ENCODE measurements at places on chromosomes 6 and 20.

DNA sequence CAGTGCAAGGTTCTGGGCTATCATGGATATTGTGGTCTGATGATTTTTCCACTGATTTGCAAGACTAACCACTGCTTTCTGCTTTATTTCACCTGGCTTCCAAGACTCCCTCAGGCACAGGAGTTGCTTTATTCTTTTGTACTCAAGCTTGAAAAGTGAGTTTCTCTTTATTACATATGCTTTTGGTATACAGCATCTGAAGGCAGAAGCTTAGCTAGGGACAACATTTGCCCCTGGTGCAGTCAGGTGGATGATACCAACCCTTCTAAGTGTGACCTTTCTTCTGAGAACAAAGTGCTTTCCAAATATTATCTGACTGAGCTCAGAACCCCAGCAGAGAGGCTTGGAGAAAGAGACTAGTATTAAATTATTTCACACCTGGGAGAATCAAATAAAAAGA is 94.0 kb upstream of the PHACTR1 start:
- DNase-seq, result no peak

DNA sequence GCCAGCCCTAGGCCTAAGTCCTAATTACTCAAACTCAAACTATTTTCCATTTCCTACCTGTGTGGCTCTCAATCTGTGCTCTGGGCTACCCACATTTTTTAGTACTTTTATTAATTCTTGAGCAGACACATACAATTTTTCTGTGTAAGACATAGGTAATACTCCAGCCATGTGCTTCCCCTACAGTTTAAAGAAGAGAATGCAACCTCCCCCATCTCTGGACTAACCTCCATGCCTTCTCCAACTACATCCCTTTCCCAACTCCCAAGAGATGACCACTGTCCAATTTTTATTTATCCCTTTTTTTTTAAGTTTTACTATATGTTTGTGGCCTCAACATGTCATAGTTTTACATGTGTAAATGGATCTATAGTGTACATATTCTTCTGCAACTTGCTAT is 5.8 kb downstream of the HMGN4 start:
- DNase-seq, result no peak

DNA sequence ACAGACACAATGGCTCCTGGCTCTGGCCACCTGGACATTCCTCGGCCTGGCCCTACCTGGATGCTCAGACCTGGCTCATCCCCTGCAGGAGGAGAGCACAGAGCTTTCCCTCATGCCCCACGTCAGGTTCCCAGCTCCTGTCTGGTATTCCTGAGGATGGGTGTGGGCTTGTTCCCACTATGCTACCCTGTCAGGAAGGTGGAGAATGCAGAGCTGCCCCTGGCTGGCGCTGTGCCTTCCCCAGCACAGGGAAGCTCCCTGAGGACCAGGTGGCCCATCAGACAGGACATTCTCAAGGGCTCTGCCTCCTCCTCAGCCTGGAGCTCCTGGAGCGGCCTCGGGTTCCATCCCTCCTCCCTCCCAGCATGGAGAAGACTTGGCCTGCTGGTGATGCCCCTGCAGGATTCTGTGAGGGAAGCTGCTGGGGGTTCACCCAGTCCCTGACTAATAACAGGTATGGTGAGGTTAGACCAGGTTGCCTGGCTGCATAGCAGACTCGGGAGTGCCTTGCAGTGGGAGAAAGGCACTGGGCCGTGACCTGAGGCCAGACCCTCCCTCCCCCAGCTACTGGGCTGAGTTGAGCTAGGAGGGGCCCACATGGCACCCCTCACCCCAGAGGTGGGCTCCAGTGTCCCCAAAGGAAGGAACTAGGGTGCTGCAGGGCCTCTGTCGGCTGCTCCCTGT is 156.0 kb upstream of the MLN start:
- DNase-seq, result no peak

DNA sequence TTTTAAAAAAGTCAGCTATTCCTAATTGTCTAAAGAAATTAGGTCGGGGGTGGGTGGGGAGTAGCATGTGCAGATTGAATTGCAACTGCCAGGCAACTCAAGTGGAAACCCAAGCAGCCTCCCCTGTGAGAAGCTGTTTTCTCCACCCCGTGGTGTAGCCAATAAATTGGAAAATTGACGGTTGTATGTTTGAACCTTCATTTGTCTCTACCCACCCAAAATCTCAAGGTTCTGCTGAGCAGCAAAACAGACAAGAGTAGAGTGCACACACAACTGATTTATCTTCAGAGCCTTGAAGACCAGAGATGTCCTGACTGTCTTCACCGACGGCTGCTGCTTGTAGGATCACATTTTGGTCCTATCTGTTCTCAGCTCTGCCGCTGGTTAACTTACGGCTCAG is 88.5 kb downstream of the DTD1 start:
- no peak for DNase-seq

DNA sequence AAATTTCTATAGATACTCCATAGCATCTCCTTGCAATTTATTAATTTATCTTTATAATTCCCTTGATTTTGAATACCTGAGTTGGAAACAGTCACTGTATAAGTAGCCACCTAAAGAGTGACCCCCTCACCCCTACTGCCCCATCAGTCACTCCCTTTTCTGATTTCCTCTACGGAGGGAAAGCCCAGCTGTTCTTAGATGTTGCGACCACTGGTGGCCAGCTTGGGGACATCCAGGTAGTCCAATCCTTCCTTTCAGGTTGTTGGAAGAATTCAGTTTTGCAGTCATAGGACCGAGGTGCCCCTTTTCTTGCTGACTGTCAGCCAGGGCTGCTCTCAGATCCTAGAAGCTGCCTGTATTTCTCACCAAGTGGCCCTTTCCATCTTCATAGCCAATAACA is 87.8 kb downstream of the BMP6 start:
- no peak for DNase-seq

DNA sequence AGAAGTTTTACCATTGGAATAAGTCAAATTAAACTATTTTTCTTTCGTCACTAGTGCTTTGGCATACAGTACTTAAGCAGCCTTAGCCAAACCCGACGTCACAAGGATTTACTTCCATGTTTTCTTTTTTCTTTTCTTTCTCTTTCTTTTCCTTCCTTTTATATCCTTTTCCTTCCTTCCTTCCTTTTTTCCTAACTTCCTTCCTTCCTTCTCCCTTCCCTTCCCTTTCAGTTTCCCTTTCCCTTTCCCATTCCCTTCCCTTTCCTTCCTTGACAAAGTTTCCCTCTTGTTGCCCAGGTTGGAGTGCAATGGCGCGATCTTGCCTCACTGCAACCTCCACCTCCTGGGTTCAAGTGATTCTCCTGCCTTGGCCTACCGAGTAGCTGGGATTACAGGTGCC is 9.9 kb downstream of the ULBP3 start:
- DNase-seq, result no peak

DNA sequence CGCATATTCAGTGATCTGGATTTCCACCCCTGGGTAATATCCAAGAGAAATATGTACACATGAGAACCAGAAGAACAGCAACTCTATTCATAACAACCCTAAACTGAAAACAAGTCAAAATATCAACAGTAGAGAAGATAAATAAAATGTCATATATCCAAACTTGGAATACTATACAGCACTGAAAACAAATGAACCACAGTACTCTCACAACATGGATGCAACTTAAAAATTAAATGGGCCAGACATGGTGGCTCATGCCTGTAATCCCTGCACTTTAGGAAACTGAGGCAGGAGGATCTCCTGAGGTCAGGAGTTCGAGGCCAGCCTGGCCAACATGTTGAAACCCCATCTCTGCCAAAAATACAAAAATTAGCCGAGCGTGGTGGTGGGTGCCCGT is 16.5 kb upstream of the ATXN1 start:
- DNase-seq, result no peak

DNA sequence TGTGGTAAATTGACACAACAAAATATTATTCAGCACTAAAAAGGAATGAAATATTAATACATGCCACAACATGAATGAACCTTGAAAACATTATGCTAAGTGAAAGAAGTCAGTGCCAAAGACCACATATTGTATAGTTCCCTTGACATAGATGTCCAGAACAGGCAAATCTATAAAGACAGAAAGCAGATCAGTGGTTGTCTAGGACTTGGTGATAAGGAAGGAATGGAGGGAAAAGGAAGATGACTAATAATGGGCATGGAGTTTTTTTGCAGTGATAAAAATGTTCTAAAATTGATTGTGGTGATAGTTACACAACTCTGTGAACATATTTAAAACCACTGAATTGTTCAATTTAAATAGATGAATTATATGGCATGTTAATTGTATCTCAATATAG is 32.5 kb downstream of the TBX18 start:
- DNase-seq, result no peak

GRCh38 chr6:10641528-10641927 is 52.9 kb downstream of the C6orf52 start:
- DNase-seq, result no peak

Measured in GM04504 (cell line).